ENCODE measurements at places on chromosomes 1 and 21.

DNA sequence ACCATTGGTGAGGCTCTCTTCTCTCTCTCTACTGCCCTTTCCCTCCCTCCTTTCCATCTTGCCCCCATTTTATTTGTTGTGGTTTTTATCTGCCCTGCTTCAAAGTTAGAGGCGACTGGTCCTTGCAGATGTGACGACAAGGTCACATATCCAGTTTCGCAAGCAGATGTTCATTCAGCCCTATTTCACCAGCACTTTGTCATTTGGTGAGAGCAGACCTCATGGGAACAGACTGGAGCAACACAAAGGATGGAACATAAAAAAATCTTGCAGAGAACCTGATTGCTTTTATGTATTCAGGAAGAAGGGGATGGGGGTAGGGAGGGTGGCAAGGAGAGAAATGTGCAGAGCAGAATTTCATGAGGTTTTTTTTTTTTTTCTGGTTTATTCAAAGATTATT lies 84.3 kb downstream of the ELAVL4 start:
- H3K4me3 ChIP-seq: no peak overlapping the region
- H3K36me3 ChIP-seq: no peaks in the 10 kb centered on the region
- H3K27me3 ChIP-seq: no peaks in the 10 kb centered on the region
- H3K27ac ChIP-seq: no peak overlapping the region
- DNase-seq: peak; percentile 53

GRCh38 chr1:5997316-5997715 lies 5.1 kb upstream of the NPHP4 start:
- no peak overlapping the region for H3K4me3 ChIP-seq
- H3K36me3 ChIP-seq: peaks cover 32% of the 10 kb centered on the region
- no peak overlapping the region for H3K27ac ChIP-seq
- peaks cover 3% of the 10 kb centered on the region for H3K27me3 ChIP-seq

DNA sequence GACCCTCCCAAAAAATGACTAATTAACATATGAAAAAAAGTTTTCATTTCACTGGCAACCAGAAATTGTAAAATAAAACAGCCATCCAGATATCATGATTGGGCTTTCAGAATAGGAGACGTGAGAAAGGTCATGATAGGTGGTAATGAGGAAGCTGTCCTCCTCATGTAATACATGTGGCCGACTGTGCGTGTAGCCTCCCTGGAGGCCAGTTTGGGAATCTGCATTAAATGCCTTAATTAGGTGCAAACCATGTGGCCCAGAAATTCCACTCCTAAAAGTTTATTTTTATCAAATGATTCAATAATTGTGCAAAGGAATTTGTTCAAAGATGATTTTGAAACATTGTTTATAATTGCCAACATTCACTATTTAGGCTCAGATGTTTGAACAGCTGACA lies 127.6 kb upstream of the C1orf105 start:
- no peaks in the 10 kb centered on the region for H3K4me1 ChIP-seq
- no peaks in the 10 kb centered on the region for H3K27me3 ChIP-seq
- no peak for DNase-seq
- no peaks in the 10 kb centered on the region for H3K36me3 ChIP-seq

GRCh38 chr1:85656948-85657347 lies 51.3 kb downstream of the ZNHIT6 start:
- H3K36me3 ChIP-seq: peaks cover 4% of the 10 kb centered on the region
- no peak overlapping the region for H3K4me3 ChIP-seq
- H3K4me1 ChIP-seq: no peaks in the 10 kb centered on the region
- no peak for DNase-seq
- H3K27ac ChIP-seq: no peak overlapping the region

DNA sequence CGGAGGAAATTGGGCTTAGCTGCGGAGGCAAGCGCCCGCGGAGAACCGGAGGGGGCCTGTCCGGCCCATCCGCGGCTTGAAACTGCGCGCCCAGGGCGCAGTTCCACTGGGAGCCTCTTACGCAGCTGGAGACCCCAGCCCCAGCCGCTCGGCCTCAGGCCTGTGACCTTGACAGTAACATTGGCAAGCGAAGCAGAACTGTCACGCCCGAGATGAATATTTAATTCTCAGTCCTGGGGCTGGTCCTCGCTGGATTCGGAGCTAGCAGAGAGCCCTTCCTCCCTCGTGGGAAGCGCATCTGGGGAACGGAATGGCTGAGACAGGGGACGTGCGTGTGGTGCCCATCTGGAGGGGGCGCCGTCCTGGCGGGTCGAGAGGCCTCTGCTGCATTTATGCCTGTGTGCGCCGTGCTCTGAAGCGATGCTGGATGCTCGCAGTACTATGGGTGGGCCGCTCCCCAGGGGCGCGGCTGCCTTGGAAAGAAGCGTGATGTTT lies 928 bp downstream of the SLC6A17 start:
- no peaks in the 10 kb centered on the region for H3K36me3 ChIP-seq
- peak overlapping the region; percentile 0 for H3K4me3 ChIP-seq
- peaks cover 14% of the 10 kb centered on the region for H3K4me1 ChIP-seq
- H3K27ac ChIP-seq: no peak overlapping the region
- DNase-seq: peak; percentile 59

DNA sequence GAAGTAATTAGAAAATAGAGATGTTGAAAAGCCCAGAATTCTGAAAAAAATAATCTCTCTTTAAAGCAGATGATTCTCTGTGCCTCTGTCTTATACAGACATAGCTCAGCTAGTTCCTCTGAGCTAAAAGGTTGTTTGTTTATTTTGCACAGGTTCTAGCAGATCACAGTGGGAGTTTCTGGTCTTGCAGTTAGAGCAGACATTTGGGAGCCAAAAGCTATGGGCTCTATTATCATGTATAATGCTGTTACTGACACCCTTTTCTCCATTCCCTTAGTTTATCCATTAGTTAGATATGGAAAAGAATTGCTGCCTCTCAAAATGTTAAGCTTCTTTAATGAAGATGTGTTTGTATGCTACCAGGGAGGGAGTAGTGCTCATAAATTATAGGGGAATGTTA lies 20.5 kb upstream of the CD55 start:
- H3K4me3 ChIP-seq: no peak overlapping the region
- H3K36me3 ChIP-seq: no peaks in the 10 kb centered on the region
- H3K27ac ChIP-seq: no peak overlapping the region
- DNase-seq: no peak

DNA sequence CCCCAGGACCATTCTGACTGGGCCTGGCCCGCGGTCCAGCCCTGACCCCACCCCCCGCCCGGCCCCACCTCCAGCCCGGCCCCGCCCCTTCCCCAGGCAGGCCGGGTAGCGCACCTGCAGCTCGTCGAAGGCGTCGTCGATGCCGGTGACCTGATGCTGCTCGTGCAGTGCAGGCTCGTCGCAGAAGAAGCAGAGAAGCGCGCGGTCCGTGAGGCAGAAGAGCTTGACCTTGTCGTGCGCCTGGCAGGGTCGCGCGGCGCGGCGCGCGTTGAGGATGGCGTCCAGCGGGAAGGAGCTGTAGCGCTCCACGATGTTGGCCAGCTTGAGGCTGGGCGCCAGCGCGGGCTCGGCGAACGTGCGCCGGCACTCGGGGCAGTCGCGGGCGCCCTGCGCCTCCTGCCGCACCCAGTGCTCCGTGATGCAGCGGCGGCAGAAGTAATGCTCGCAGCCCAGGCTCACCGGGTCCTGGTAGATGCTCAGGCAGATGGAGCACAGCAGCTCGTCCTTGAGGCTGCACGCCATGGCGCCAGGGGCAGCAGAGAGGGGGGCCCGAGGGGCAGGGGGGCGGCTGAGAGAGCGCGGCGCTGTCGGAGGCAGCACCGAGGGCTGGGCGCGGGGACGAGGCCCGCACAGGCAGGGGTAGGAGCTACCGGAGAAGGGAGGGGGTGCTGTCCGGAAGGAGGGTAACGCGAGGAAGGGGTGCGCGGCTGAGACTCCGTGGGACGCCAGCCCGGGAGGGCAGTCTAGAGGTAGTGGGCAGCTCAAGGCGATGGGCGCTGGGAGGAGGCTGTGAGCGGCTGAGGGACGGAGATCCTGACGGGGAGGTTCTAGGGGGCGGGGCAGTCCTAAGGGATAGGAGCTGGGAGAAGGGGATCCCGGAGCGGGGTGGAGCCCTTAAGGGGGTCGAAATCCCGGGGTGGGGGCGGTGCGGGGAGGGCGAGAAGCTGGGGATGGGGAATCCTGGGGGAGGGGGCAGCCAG lies 642 bp downstream of the TRIM62 start:
- H3K27ac ChIP-seq: peak overlapping the region; percentile 70
- H3K27me3 ChIP-seq: no peaks in the 10 kb centered on the region
- peak; percentile 76 for DNase-seq
- H3K4me3 ChIP-seq: peak overlapping the region; percentile 79

DNA sequence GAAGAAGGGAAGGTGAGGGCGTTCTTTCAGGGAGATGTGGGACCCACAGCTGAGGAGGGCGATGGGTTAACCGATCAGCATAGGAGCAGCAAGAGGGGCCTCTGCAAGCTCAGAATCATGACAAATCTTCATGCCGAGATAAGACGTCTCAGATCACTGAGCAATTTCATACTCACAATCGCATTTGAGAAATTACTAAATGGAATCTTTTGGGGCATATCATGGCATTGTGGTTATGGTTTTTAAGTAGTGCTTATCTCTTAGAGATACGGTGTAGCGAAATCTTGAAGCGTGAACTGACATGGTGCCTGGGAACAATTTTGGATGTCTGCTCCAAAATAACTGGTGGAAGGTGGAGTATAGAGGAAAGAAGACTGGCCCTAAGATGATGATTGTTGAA lies 6.2 kb downstream of the TNNT2 start:
- H3K27ac ChIP-seq: no peak overlapping the region
- peaks cover 13% of the 10 kb centered on the region for H3K4me1 ChIP-seq
- H3K27me3 ChIP-seq: peaks cover 4% of the 10 kb centered on the region
- no peaks in the 10 kb centered on the region for H3K36me3 ChIP-seq

- H3K4me1 ChIP-seq: peaks cover 3% of the 10 kb centered on the region
- peak; percentile 84 for DNase-seq
- H3K27me3 ChIP-seq: no peaks in the 10 kb centered on the region
- no peak overlapping the region for H3K4me3 ChIP-seq
Measured at GRCh38 chr1:214660900-214661299, 57.9 kb downstream of the CENPF start.

- H3K27me3 ChIP-seq: no peaks in the 10 kb centered on the region
- peaks cover 20% of the 10 kb centered on the region for H3K4me1 ChIP-seq
- DNase-seq: no peak
- H3K4me3 ChIP-seq: no peak overlapping the region
Measured at GRCh38 chr1:4670265-4670664, 15.9 kb downstream of the AJAP1 start.

DNA sequence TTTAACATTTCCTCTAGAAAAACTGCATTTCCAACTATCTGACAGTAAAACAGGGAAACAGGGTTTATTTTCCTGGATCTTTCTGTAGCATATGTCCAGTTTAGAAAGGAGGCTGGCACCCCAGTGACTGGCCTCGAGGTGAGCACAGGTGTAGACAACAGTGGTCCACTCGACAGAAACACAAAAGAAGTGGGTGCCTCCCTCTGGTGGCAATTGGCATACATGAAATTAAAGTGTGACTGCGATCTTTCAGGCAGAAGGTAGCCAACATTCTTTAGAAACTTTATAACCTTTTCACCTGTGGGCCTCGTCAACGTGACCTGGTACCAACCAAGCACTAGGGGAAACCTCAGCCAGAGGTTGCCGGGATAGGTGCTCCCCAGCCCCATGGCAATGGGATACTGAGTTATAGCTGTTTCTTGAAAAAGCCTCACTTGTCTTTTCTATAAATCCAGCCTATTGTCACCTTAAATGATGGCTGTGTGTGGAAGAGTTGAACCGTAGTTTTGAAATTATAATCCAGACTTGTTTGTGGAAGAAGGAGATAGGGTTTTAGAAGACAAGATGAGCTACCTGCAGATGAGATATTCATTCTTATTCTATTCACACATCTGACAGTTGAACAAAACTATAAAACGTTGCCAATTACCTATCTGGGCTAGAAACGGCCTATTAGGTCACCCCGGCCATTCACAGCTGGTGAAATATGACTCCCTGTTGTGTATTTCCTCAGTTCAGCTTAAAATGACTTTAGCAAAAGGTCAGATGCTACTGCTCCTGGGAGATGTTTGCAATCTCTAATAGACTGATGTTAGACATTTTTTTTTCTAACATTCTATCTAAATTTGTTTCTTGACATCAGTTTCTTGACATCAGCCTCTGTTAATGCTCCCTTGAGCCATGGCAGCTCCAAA lies 44.3 kb downstream of the PCP4 start:
- no peak for DNase-seq
- no peaks in the 10 kb centered on the region for H3K27me3 ChIP-seq
- H3K27ac ChIP-seq: no peak overlapping the region

GRCh38 chr1:27416387-27417111 lies 24.1 kb downstream of the GPR3 start:
- peaks cover 24% of the 10 kb centered on the region for H3K4me1 ChIP-seq
- H3K27ac ChIP-seq: peak overlapping the region; percentile 84
- DNase-seq: no peak
- H3K4me3 ChIP-seq: no peak overlapping the region
